ENCODE measurements at places on chromosomes 6 and 20. TPM values are rescaled to one million over a fixed set of nuclear protein-coding genes. Genes with fewer than 3 reads are reported as not detected.

- no peaks in the 10 kb centered on the region for H3K27me3 ChIP-seq
- H3K4me3 ChIP-seq, result no peak overlapping the region
- no peaks in the 10 kb centered on the region for H3K36me3 ChIP-seq
- H3K4me1 ChIP-seq, result peaks cover 6% of the 10 kb centered on the region
- H3K27ac ChIP-seq, result no peak overlapping the region
Measured at GRCh38 chr20:23340524-23340923, 10.1 kb upstream of the NXT1 start.

- no peak for DNase-seq
- H3K27me3 ChIP-seq, result no peaks in the 10 kb centered on the region
- H3K36me3 ChIP-seq, result no peaks in the 10 kb centered on the region
- no peak overlapping the region for H3K4me3 ChIP-seq
Measured at GRCh38 chr6:47405273-47405672, 72.3 kb upstream of the CD2AP start.

SLC52A3 gene
- not detected for total RNA-seq

RAET1G gene
- total RNA-seq, result not detected

DNA sequence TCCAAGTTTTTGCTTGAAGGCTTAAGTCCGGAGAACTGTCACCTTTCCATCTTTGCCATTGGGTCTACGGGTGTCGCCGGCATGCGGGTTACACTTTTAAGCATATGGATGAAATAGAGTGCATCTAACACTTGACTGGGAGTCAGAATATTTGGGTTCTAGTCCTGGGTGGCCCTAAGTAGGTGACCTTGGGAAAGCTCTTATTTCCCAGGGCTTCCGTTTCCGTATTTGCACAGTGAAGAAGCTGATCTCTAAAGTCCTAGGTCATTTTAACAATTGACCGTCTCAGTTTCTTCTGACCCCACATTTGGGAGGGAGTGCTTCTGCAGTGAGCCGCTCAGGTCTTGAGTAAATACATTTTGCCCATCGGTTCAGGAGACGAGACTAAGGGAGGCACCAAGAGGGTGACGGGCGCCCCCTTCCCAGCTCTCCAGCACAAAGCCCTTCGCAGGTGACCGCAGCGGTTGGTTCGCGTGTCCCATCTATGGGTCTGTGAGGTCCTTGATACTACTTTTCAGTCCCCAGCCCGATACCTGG is 651 bp upstream of the BLTP3A start:
- peak; percentile 84 for DNase-seq
- H3K4me1 ChIP-seq, result peaks cover 9% of the 10 kb centered on the region
- no peaks in the 10 kb centered on the region for H3K27me3 ChIP-seq
- H3K27ac ChIP-seq, result peak overlapping the region; percentile 92
- peak overlapping the region; percentile 92 for H3K4me3 ChIP-seq

- H3K27me3 ChIP-seq, result no peaks in the 10 kb centered on the region
- no peak overlapping the region for H3K4me3 ChIP-seq
- peak overlapping the region; percentile 96 for H3K27ac ChIP-seq
- peaks cover 9% of the 10 kb centered on the region for H3K36me3 ChIP-seq
- DNase-seq, result no peak
- H3K4me1 ChIP-seq, result peaks cover 73% of the 10 kb centered on the region
Measured at GRCh38 chr20:47349365-47350180, 6.9 kb downstream of the ZMYND8 start.

OR2J1 gene
- not detected for total RNA-seq

GRCh38 chr6:160510199-160510598 is 153.9 kb downstream of the LPA start:
- DNase-seq, result no peak
- H3K4me3 ChIP-seq, result no peak overlapping the region
- no peaks in the 10 kb centered on the region for H3K36me3 ChIP-seq
- no peaks in the 10 kb centered on the region for H3K4me1 ChIP-seq
- H3K27ac ChIP-seq, result no peak overlapping the region

GRCh38 chr6:21000331-21000801 is 466.1 kb downstream of the CDKAL1 start:
- peaks cover 28% of the 10 kb centered on the region for H3K36me3 ChIP-seq
- no peaks in the 10 kb centered on the region for H3K27me3 ChIP-seq
- DNase-seq, result no peak
- H3K4me3 ChIP-seq, result no peak overlapping the region
- no peaks in the 10 kb centered on the region for H3K4me1 ChIP-seq

DNA sequence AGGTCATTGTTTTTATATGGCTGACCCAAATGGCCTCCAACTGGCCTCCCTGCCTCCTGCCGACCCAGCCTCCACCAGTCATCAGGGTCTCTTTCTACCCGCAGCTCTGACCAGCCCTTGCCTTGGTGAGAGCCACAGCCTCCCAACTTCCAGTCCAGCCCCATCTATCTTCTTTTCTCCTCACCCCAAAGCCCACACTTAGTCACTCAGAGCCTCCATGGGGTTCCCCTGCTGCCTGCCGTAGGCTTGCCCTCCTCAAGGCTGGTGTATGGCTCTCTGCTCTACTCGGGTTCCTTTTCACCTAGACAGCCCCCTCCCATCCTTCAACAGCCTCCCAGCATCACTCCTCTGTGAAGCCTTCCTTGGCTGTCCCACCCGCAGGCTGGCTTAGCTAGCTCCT is 18.2 kb downstream of the TCF15 start:
- no peak overlapping the region for H3K4me3 ChIP-seq
- H3K27ac ChIP-seq, result no peak overlapping the region
- H3K4me1 ChIP-seq, result no peaks in the 10 kb centered on the region
- no peak for DNase-seq
- no peaks in the 10 kb centered on the region for H3K27me3 ChIP-seq
- no peaks in the 10 kb centered on the region for H3K36me3 ChIP-seq

- H3K4me3 ChIP-seq, result no peak overlapping the region
- no peak overlapping the region for H3K27ac ChIP-seq
- H3K4me1 ChIP-seq, result no peaks in the 10 kb centered on the region
- no peaks in the 10 kb centered on the region for H3K36me3 ChIP-seq
- no peaks in the 10 kb centered on the region for H3K27me3 ChIP-seq
Measured at GRCh38 chr20:18904624-18905023, 91.0 kb downstream of the SCP2D1 start.

OPN5 gene
- total RNA-seq, result not detected

- H3K27me3 ChIP-seq, result no peaks in the 10 kb centered on the region
- H3K4me1 ChIP-seq, result peaks cover 20% of the 10 kb centered on the region
- peak overlapping the region; percentile 78 for H3K27ac ChIP-seq
Measured at GRCh38 chr6:26420688-26421171, 18.7 kb downstream of the BTN3A1 start.

EBF4 gene
- 3.9 TPM for total RNA-seq

GRCh38 chr20:22775671-22776139 is 191.3 kb upstream of the FOXA2 start:
- no peaks in the 10 kb centered on the region for H3K36me3 ChIP-seq
- no peaks in the 10 kb centered on the region for H3K4me1 ChIP-seq
- no peaks in the 10 kb centered on the region for H3K27me3 ChIP-seq
- DNase-seq, result no peak
- H3K27ac ChIP-seq, result no peak overlapping the region

DNA sequence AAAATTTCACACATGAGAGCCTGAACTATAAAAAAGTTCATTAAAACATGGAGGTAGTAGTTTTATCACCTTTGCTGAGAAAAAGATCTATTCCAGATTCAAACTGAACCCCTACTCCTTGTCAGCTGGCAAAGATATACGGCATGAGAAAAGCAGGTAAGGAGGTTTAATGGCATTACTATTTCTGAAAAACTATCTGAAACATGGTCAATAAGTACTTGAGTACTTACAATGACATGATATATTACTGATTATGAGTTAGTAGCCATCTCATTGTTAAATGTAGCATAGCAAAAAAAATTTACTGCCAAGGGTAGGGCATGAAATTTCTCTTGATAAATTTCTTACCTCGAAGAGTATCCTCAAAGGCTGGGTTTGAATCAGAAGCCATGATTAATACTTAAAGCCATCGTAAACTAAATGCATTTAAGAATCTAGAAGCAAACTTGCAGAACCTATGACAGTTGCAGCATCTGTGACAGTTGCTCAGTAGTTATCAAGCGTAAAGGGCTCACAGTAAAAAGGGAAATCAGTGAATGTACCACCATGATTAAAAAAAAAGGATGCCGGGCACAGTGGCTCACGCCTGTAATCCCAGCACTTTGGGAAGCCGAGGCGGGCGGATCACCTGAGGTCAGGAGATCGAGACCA is 8.7 kb downstream of the SLC17A5 start:
- H3K4me1 ChIP-seq, result no peaks in the 10 kb centered on the region
- H3K27me3 ChIP-seq, result no peaks in the 10 kb centered on the region
- no peak for DNase-seq
- H3K4me3 ChIP-seq, result peak overlapping the region; percentile 30
- no peak overlapping the region for H3K27ac ChIP-seq

PI16 gene
- 2.1 TPM for total RNA-seq

- H3K36me3 ChIP-seq, result no peaks in the 10 kb centered on the region
- H3K4me1 ChIP-seq, result no peaks in the 10 kb centered on the region
- DNase-seq, result no peak
- no peaks in the 10 kb centered on the region for H3K27me3 ChIP-seq
- H3K27ac ChIP-seq, result no peak overlapping the region
Measured at GRCh38 chr6:67567842-67568241, 1067.2 kb upstream of the ADGRB3 start.

DNA sequence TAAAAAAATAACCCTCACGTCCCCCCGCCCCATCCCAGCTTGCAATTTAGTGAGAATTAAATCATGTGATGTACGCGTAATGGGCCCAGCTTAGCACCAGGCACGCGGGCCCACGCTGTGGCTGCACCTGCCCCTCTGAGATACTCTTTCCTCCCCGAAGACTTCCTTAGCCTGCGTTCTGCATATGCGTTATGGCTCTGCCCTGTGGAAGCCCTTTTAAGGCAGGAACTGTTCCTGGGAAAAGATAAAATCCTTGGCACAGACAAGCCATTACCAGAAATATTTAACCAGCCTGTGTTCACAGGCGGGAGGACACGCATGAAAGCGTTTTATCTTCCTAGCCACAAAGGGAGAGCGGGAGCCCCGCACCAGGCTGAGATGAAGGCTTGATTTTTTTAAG is 311.0 kb downstream of the LRFN2 start:
- H3K27me3 ChIP-seq, result no peaks in the 10 kb centered on the region
- no peaks in the 10 kb centered on the region for H3K4me1 ChIP-seq
- DNase-seq, result no peak
- no peak overlapping the region for H3K27ac ChIP-seq
- no peaks in the 10 kb centered on the region for H3K36me3 ChIP-seq

Measured in spleen (tissue), 13 donors.